ENCODE measurements at places on chromosomes 5 and 9. TPM values are rescaled to one million over a fixed set of nuclear protein-coding genes. Genes with fewer than 3 reads are reported as not detected.

DNM1 gene
- total RNA-seq = 36.4 TPM

ECSCR gene
- total RNA-seq = not detected

ZDHHC11 gene
- total RNA-seq = not detected

MAMDC2 gene
- total RNA-seq = 3.1 TPM

NAIF1 gene
- 7.5 TPM for total RNA-seq

SYK gene
- total RNA-seq = 9.6 TPM

TGFBI gene
- 1,115 TPM for total RNA-seq

TAS2R1 gene
- total RNA-seq = 0.72 TPM

SEMA6A gene
- 34.7 TPM for total RNA-seq

GABRB2 gene
- total RNA-seq = 6.5 TPM

ABO gene
- total RNA-seq = 0.48 TPM

FAM120A gene
- total RNA-seq = 76.3 TPM

ORM1 gene
- total RNA-seq = not detected

SLC1A1 gene
- 3.9 TPM for total RNA-seq

IFNA2 gene
- 5.8 TPM for total RNA-seq

SPATA31A3 gene
- 2.2 TPM for total RNA-seq

ARSI gene
- total RNA-seq = 15.9 TPM

SLC6A18 gene
- total RNA-seq = not detected

PCDHGB2 gene
- 4.6 TPM for total RNA-seq

OTP gene
- total RNA-seq = 6.0 TPM

IGIP gene
- 26.7 TPM for total RNA-seq

DMRT2 gene
- 1.7 TPM for total RNA-seq

CARTPT gene
- total RNA-seq = not detected

PLPP6 gene
- 5.8 TPM for total RNA-seq

FAM221B gene
- total RNA-seq = 1.2 TPM

NUDT12 gene
- 7.2 TPM for total RNA-seq

PCDHB7 gene
- 3.6 TPM for total RNA-seq

ZNF883 gene
- 1.7 TPM for total RNA-seq

MELK gene
- 12.0 TPM for total RNA-seq

TTLL11 gene
- 8.9 TPM for total RNA-seq

PDGFRB gene
- total RNA-seq = 223 TPM

TAF1L gene
- 4.3 TPM for total RNA-seq

PCDHGA2 gene
- 4.6 TPM for total RNA-seq

MED7 gene
- 10.4 TPM for total RNA-seq

PCDHA3 gene
- total RNA-seq = 4.3 TPM

PAPPA gene
- total RNA-seq = 26.0 TPM

EDIL3 gene
- total RNA-seq = 170 TPM

TNPO1 gene
- 114 TPM for total RNA-seq

PDLIM7 gene
- 247 TPM for total RNA-seq

OR13C5 gene
- total RNA-seq = 10.6 TPM

UGCG gene
- total RNA-seq = 61.6 TPM
